Breast epithelium (tissue), 4 donors: ENCODE measurements at places on chromosomes 13 and 19. TPM values are rescaled to one million over a fixed set of nuclear protein-coding genes. Genes with fewer than 3 reads are reported as not detected.

The LILRB3 gene
- total RNA-seq: 28.3 TPM

The KIR2DL1 gene
- not detected for total RNA-seq

The ELSPBP1 gene
- total RNA-seq: not detected

GRCh38 chr19:11473725-11474124, 7.1 kb downstream of the ELAVL3 start:
- no peaks in the 10 kb centered on the region for H3K27me3 ChIP-seq
- H3K4me1 ChIP-seq: no peaks in the 10 kb centered on the region
- DNase-seq: no peak
- no peak overlapping the region for H3K4me3 ChIP-seq
- H3K36me3 ChIP-seq: no peaks in the 10 kb centered on the region

The SHD gene
- not detected for total RNA-seq

DNA sequence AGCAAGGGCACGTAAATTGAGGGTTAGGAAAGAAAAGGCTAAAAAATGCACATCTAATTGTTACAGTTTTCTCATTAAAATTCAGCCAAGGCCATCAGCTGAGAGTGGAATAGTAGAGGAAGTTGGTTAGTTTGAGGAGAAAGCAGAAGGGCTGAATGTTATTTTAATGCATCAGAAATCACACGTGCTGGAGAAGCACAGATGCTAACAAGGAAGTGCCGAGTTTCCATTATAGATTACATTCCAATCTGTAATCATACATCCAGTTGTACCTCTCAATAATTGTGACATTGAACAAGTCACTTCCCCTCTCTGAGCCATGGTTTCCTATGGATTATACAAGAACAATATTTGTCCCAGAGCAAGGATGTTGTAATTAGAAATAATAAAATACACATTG, 25.1 kb downstream of the FPR3 start:
- no peaks in the 10 kb centered on the region for H3K4me1 ChIP-seq
- H3K27me3 ChIP-seq: no peaks in the 10 kb centered on the region
- H3K36me3 ChIP-seq: no peaks in the 10 kb centered on the region
- H3K4me3 ChIP-seq: no peak overlapping the region
- no peak for DNase-seq
